Fibroblast of skin of scalp (primary cell): ENCODE measurements at places on chromosomes 16 and 17.
A peak's percentile ranks its signal among the peaks of the same experiment; 100 is the strongest.

- DNase-seq, result no peak
These were observed 92.5 kb downstream of the SSH2 start for GRCh38 chr17:29837531-29837930.

GRCh38 chr17:5226940-5227878 lies 7.5 kb downstream of the SCIMP start:
- DNase-seq, result no peak

DNA sequence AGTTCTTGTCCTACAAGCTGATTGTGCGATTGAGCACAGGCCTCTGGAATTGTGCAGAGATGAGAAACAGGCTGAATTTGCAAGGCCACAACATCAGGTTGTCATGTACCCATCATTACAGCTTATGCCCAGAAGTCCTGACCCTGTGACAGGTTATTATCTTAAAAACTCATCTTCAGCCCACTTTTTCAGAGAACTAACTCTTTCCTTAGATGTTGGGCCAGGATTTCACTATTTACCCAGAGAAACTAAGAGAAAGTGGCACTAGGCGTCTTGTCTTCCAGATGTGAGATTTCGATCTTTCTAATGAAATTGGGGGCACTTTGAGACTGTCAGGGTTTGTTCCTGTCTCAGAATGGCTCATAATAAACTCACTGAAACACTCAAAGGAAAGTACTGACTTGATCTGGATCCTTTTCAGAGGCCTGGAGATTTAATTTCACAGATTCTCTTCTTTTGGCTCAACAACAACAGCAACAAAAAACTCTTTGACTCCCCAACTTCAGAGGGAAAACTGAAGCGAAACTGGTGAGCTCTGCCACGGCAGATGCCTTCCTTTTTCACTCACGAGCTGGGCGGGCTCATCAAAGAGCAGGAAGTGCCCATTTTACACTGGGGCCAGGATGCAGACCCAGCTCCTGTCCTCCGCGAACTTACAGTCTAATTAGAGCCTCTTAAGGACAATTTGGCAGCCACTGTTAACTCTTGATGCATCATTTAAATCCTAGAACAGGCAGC lies 17.7 kb upstream of the SLC12A3 start:
- DNase-seq, result no peak

DNA sequence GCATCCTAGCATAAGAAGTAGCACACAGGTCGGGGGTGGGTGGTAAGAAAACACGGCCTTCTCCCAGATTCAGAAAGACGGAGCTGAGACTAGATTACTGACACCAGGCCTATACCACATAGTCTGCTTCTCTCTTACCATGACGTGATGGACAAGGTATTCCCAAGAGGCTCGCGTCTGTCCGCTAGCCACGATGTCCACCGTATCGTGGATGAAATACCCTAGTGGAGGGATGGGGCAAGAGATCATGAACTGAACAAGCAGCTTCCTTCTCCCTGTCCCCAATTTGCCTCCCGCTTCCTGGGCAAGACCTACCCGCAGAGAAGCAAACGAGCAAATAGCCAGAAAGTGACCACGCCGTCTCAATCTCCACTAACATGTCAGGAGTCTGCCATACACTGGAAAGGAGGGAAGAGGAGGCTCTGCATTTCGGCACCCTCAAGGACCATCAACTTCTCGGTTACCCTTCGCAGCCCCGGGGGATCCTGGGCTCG lies 820 bp downstream of the TLCD1 start:
- DNase-seq, result peak; percentile 47

DNA sequence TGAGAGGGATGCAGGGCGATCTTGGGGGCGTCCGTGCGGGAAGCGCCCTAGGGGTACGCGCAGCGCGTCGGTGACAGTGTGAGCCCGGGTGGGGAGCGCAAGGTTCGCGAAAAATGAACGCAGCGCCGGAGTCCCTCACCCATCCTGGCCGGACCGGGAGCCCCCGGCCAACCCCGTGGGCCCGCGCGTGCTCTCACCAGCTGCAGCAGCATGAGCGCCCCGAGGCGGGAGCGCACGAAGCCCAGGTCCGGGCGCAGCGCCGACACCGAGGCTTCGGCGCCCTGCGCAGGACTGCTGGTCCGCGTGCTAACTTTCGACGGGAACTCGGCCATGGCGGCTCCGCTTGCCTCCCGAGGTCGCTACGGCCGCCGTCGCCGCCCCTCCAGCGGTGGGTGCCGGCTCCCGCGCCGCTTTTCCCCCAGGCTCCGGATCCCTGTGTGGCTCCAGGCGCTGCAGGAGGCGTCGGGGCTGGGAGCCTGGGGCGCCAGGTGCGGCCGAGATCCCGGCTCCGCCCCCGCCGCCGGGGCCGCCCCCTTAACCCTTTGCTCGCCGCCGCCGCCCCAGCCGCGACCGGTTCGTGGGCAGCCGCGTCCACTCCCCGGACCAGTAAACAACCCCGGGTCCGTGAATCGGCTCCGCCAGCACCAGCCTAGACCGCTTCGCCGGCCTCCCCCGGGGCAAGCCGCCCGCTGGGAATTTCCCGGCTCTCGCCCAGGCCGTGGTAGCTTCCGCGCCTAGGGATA lies at the start of gene PLLP:
TSS of gene PLLP (minus strand) at position 464 of the 743 bp plus-strand sequence. CDS start at position 332, 132 bp downstream.
- no peak for DNase-seq
